ENCODE measurements at places on chromosomes 7 and 10.

DNA sequence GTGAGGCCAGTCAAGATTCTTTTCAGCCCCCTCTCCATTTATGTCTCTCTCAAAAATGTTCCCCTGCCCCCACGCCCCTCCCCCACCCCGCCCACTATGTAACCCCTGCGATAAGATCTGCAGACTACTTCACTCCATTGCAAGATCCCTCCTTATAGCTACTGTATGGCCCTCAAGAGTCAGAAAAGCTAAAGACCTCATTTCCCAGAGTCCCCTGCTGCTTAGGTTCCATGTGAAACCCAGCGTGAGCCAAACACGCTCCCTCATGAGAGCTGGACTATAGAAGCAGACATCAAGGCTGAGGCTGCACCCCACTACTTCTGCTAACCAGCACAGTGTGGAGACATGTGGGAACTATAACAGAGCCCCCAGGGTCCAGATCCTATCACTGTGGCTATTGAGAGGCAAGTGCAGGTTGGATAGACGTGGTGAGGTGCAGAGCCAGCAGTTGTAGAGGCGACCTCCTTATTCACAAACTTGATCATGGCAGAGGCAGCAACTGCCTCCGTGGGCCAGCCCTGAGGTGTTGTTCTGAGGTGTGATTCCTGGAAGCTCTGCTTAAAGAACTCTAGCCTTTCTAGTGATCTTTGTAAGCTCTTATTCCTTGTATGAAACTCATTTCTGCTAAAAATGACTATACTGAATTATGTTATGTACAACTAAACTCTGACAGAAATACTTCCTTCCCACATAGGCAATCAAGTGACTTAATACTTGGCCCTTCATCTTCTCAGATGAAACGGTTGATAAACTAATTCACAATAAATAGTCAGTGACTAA is 117.0 kb upstream of the ARID5B start:
- DNase-seq, result no peak

GRCh38 chr7:74443543-74444247 is 10.0 kb upstream of the GTF2IRD1 start:
- no peak for DNase-seq

GRCh38 chr10:26524161-26524896 is 86.2 kb downstream of the APBB1IP start:
- DNase-seq, result no peak

- peak; percentile 22 for DNase-seq
Observed at GRCh38 chr10:100319707-100320402, 10.2 kb downstream of the PKD2L1 start.

GRCh38 chr10:54585572-54585971 is 215.5 kb downstream of the PCDH15 start:
- DNase-seq, result peak; percentile 66

GRCh38 chr7:1060315-1061072 is 16.1 kb downstream of the GPR146 start:
- DNase-seq, result no peak

- no peak for DNase-seq
Observed at GRCh38 chr7:133822868-133823552, 304.1 kb upstream of the LRGUK start.

GRCh38 chr7:69762821-69763352 is 164.6 kb downstream of the AUTS2 start:
- no peak for DNase-seq

GRCh38 chr7:128742206-128742605 is 3.0 kb downstream of the CALU start:
- no peak for DNase-seq
